Upper lobe of right lung (tissue), 1 donor: ENCODE measurements at places on chromosomes 2 and 18. TPM values are rescaled to one million over a fixed set of nuclear protein-coding genes. Genes with fewer than 3 reads are reported as not detected.

The TMEM163 gene
- total RNA-seq = 34.6 TPM

The EVX2 gene
- not detected for total RNA-seq

The ARPC2 gene
- total RNA-seq = 357 TPM

The IL36B gene
- not detected for total RNA-seq

The PLB1 gene
- total RNA-seq = 4.2 TPM

The TRABD2A gene
- 6.5 TPM for total RNA-seq

The IL18R1 gene
- 26.5 TPM for total RNA-seq

The ALMS1 gene
- total RNA-seq = 22.1 TPM

The LRATD1 gene
- total RNA-seq = 8.9 TPM

The QPCT gene
- total RNA-seq = 4.9 TPM

The CTNNA2 gene
- not detected for total RNA-seq

The LYPD6 gene
- 0.29 TPM for total RNA-seq

The MERTK gene
- total RNA-seq = 17.3 TPM

The LAMA3 gene
- 139 TPM for total RNA-seq

The OSR1 gene
- 9.7 TPM for total RNA-seq

The SRBD1 gene
- total RNA-seq = 19.2 TPM

The SP3 gene
- 77.4 TPM for total RNA-seq

The CYBRD1 gene
- total RNA-seq = 313 TPM

The KIF1A gene
- total RNA-seq = 0.81 TPM

The ZCCHC2 gene
- total RNA-seq = 36.6 TPM

The MALL gene
- 154 TPM for total RNA-seq

The TTC39C gene
- 14.8 TPM for total RNA-seq

The MYO7B gene
- 2.2 TPM for total RNA-seq

The HOXD1 gene
- total RNA-seq = 4.1 TPM

The B3GNT7 gene
- 53.5 TPM for total RNA-seq
